ENCODE measurements at places on chromosomes 11 and 22.

DNA sequence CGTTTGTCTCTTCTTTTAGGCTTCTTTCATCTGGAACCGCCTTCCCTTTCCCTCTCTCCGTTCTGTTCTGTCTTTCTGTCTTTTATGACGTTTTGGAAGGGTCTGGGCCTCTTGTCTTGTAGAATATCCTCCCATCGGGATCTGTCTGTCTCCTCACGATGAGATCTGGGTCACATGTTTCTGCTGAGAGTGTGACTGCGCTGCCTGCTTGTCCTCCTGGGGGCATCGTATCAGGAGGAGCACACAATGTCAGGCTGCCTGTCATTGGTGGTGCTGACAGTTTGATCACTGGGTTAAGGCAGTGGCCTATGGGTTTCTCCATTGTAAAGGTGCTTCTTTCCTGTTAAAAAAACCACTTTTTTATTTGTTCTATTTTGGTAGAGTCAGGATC lies 60.4 kb upstream of the PARVG start:
- no peak for DNase-seq

DNA sequence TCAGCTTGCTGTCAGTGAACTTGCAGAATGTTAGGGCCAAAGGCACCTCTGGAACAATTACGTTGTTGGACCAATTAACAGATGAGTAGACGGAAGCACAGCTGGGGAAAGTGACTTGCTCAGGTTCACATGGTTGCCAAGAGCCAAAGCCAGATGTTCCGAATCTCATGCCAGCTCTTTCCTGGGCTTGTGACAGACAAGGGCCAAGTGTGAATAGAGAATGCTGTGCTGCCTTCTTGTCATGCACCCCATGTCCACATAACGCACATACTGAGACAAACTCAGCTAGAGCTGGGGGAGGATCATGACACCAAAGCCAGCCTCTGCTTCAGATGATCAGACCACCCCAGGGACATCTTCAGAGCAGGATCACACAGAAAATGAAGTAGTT lies 616.3 kb downstream of the INSC start:
- no peak for DNase-seq

DNA sequence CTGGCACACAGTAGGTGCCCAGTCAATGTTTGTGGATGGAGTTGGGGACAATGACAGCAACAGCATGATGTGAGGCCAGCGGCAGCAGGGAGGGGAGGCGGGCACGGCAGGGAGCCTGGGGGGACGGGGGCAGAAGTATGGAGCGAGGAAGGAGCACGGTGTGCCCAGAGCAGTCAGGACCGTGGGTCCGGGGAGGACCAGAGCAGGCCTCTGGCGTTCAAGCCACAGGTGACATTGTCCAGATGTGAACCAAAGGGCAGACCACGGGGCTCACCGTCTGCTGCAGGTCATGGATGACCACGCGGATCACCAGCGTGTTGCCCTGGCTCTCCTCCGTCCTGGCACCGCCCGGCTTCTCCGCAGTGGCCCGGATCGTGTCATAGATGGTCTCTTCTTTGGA lies 105.5 kb downstream of the SHANK2 start:
- no peak for DNase-seq

DNA sequence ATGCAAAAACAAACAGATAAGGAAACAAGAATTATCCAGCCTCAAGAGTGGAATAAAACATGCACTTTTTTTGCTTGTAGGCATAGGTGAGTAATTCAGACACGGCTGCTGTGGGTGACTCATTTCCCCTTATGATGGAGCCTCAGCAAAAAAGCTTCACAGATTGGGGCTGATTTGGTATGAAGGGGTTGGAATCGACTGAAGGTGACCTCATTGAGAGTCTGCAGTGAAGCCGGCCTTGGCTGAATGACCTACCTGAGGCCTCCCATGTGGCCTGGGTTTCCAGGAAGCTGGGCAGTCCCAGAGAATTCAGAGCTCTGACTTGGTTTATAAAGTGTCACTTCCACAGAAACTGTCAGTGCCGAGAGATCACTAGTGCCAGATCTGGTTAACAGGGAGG lies 34.2 kb upstream of the VPREB1 start:
- no peak for DNase-seq

DNA sequence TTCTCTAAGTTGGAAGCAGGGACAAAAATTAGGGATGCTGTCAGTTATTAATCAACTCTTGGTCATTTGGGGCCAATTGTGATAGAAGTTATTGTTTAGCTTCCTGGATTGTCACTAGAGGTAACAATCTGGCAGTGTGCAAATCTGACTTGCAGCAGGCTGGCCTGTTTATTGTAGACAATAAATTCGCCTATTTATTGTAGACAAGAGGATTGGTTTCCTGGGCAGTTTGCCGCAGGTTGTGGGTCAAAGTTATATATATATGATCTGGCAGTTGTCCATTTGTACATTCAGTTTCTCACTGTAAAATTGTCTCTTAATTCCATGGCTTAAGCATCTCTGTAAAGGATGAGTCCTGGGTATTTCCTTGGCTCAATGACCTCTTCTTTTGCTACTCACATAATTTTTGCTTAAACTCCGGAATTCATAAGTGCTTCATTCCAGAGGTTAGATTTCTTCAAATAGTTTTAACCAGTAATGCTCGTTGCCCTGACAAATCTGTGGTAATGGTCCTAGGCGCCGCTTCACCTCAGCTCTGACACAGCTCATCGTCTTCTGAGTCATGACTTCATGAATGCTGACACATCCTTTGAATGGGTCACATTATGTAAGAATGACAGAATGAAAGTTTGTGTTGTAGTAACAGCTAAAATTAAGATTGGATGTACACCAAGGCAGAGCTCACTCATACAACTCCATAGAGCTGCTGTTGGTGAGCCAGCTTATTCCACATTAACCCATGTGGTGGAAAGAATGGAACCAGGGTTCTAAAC lies 7.8 kb upstream of the MMP3 start:
- no peak for DNase-seq

GRCh38 chr11:130848361-130849214 lies 67.7 kb downstream of the SNX19 start:
- DNase-seq: no peak

DNA sequence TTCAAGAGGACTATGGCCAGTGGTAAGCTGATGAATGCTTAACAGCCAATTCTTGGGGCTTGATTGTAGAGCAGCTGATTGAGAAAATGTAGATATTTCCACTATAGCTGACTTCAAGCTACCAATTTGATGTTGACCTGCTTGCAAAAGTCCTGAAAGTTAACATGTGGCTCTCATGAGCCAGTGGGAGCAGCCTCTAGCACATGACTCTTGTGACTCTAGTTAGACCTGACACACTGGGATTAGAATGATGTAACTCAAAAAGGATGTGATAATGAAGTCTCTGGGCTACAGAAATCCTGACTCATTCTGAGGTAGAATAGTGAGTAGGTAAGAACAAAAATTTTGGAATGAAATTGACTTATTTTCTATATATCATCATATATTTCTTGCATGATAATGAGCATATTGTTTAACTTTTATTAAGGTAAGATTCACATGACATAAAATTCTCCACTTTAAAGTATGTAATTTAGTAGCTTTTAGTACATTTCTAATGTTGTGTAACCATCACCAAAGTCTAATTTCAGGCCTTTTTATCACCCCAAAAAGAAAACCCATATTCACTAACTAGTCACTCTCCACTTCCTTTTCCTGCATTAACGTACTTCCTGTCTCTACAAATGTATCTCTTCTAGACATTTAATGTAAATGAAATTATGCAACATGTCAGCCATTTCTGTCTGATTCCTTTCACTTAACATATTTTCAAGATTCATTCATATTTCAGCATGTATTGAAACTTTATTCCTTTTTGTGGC lies 16.1 kb upstream of the OR52H1 start:
- no peak for DNase-seq

GRCh38 chr11:75406338-75406777 lies 7.0 kb downstream of the RPS3 start:
- DNase-seq: no peak
